NCI-H187 treated with DMSO at 0.1 percent for 48 hours (cell line): ENCODE measurements at places on chromosomes 2 and 18.
A peak's percentile ranks its signal among the peaks of the same experiment; 100 is the strongest.

DNA sequence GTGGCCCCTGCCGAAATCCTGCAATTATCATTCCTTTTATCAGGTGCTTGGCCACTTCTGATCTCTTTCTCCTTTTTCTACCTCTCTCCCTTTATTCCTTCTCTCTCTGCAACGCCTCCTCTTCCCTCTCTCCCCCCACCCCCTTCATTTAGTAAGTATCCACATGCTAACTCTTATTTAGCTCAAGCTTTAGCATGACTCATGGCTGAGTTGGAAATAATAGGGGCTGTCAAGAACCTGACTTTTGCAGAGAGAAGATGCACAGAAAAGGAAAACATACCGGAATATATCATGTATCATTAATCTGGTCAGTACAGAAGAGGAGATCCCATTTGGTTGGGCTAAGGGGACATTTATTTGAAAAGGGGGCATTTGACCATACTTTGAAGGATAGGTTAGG is 33.1 kb downstream of the FAM171B start:
- DNase-seq = no peak

GRCh38 chr2:240325016-240326007 is 110.2 kb upstream of the GPC1 start:
- DNase-seq = no peak

GRCh38 chr2:123077101-123077500 is 948.0 kb upstream of the CNTNAP5 start:
- DNase-seq = no peak

DNA sequence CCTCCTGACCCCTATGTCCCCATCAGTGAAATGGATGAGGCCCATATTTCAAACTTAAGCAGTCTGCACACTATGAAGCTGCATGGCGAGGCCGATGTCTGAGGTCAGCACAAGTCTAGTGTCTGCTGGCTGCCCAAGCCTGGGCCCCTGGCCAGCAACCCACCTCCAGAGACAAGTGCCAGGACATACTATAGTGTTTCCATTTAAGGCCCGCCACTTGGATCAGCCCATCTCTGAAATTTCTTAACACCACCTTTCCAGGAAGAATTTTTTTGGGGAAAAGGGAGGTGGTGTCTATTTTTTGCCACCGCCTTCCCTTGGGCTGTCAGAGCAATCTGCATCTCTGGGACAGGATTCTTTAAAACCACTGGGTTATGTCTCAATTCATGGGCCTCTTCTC is 1.8 kb downstream of the ACVR1 start:
- DNase-seq = no peak

DNA sequence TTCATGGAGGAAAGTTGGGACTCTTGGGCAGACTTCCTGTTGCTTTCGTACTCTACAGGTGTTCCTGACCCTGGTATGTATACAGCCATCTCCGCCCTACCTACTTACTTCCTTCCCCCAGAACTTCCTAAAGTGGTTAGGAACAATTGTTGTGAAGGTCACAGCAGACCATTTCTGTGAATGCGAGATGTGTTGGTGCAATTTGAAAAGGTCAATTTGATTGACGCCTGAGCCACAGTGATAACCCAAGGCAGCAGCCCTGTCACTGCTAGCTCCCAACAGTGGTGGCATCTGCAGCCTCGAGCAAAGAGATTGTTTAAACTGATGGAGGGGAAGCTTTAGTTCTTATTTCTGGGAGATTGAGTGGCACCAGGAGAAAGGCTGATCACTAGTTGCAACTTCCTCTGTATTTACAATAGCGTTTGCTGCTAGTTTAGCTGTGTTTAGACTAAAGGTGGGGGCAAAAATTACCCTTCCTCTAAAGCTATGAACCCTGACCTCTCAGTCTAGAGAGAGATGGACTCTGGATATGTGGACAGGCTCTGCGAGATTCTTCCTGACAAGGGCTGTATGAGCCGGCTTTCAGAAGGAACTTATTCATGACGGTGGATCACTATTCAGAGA is 78.3 kb upstream of the MAP4K3 start:
- no peak for DNase-seq

GRCh38 chr2:223314811-223315210 is 262.8 kb downstream of the KCNE4 start:
- DNase-seq = peak; percentile 41

GRCh38 chr2:105793196-105793975 is 48.7 kb downstream of the NCK2 start:
- DNase-seq = no peak

GRCh38 chr2:4895371-4895770 is 796.8 kb upstream of the SOX11 start:
- no peak for DNase-seq

GRCh38 chr2:170524828-170525565 is 190.1 kb upstream of the SP5 start:
- no peak for DNase-seq

GRCh38 chr2:212030709-212031108 is 507.9 kb downstream of the ERBB4 start:
- no peak for DNase-seq

- DNase-seq = peak; percentile 47
Measured at GRCh38 chr2:207408086-207408794, 121.5 kb upstream of the CREB1 start.
